SW480 (cell line): ENCODE measurements at places on chromosomes 2 and 18.

DNA sequence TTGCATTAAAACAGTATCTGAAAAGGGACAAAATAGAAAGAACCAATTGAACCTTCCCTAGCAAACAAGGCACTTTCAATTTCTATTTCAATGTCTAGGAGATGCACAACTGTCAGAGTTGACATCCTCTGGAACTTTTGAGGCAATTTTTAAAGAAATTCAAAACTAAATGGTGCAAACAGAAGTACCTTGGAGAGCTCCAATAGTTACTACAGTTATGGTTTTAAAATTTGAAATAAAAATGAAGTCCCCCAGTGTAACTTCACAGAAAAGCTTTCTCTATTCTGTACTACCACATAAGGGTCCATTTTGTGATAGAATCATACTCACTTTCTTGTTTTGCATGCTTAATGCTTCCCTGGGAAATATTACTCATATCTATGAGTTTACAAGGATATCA, 162.1 kb downstream of the KCNH7 start:
- DNase-seq, result no peak

DNA sequence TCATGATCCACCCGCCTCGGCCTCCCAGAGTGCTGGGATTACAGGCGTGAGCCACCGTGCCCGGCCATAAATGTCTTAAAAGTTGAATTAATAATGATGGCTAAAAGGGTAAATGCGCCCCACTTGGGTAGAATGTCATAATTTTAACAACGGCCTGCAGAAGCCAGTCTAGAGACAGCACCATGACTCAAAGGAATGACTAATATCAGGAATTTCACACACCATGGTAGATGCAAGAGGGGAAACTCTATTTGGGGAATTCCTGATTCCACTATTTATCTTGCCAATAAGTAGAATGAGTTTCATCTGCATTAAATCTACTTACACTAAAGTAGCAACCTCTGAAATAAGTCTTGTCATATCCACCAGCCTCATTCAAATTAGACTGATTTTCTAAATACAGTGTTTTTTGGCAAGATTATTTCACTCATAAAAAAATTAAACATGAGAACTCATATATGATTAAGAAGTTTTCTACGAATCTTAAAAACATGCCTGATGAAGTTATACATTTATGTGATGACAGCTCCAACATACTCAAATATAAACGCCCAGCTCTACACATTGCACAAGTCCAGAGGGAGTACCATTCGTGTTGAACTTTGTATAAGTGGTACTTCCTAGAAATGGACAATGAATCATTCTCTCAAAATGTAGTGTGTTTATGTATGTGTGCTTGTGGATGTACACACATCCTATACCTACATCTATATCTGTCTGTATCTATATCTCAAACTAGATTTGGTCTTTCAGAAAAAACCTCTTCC, 309.7 kb downstream of the IRS1 start:
- no peak for DNase-seq

- no peak for DNase-seq
These were observed 2.9 kb upstream of the SLC4A3 start for GRCh38 chr2:219624565-219624964.

DNA sequence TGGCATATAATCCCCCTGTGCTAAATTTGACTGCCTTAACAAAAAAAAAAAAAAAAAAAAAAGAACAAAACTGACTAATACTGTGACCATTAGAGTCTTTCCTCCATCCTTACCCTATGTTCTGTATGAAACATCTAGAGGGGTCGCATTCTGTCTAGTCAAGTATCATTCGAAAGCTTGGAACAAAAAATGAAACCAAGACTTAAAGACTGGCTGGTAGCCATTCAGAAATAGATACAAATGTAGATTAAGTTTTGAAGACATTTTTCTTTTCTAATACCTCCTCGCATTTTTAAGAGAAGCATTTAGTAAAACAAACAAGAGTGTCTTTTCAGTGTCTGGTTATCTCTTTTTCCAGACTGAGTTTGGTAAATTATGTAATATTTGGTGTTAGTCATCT, 66.7 kb downstream of the SPATS2L start:
- DNase-seq, result no peak

GRCh38 chr2:151280271-151280670, 9.2 kb downstream of the NMI start:
- DNase-seq, result no peak
